ENCODE measurements at places on chromosomes 13 and 19. TPM values are rescaled to one million over a fixed set of nuclear protein-coding genes. Genes with fewer than 3 reads are reported as not detected.

GRCh38 chr13:93561576-93562225 lies 335.1 kb downstream of the GPC6 start:
- no peak for DNase-seq

GRCh38 chr19:55579766-55580621 lies 654 bp downstream of the ZNF579 start:
- no peak for DNase-seq

- no peak for DNase-seq
Observed at GRCh38 chr19:7618348-7618747, 11.0 kb downstream of the XAB2 start.

The NKPD1 gene
- 0.80 TPM for total RNA-seq

- no peak for DNase-seq
Observed at GRCh38 chr19:45889210-45889885, 3.4 kb upstream of the IRF2BP1 start.

DNA sequence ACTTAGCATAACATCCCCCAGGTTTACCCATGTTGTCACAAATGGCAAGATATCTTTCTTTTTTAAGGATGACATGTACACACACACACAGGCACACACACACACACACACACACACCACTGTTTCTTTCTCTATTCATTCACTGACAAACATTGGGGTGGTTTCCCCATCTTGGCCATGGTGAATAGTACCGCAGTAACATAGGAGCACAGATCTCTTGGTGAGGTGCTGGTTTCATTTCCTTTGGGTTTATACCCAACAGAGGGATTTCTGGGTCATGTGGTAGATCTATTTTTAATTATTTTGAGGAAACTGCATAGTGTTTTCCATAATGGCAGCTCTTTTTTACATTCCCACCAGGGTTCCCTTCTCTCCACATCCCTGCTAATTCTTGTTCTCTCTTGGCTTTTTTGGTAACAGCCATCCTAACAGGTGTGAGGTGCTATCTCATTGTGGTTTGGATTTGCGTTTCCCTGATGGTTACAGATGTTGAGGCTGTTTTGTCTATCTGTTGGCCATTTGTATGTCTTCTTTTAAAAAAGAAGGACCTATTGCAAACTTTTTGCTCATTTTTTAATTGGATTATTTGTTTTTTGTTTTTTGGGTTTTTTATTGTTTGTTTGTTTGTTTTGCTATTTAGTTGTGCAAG lies 251.7 kb upstream of the IRS2 start:
- DNase-seq = no peak

DNA sequence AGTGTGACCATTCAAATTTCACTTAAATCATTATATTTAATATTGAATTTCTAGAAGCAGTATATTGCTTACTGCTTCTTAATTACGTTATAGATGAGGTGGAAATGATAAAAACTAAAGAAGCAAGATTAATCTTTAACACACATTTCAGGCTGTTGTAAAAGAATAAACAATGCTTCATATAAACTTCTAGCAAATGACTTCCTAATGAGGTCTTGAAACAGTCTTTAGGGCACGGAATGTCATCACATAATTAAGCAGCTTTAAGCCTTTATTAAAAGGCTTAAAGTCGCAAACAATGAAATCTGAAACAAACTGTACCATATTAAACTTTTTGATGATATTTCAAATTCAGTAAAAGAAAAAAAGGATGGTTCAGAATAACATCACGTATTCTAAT lies 1.9 kb downstream of the SLITRK6 start:
- DNase-seq = no peak

- no peak for DNase-seq
Observed at GRCh38 chr19:8609279-8610040, 1.1 kb downstream of the ADAMTS10 start.

DNA sequence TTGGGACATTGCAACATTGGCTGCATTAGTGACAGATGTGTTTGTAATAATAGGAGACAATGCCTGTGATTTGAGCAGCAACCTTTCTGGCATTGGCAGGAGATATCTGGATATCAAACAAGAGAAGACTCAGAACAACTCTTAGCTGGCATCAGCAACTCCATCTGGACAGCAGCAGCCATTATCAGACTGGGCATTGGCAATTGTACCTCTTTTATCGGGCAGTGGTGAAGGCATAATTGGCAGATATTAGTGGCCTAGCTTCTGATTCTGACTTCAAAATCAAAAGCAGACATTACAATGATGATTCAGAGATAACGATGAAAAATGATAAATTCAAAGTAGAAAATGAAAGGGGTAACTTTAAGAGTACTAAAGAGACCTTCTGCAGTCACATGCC lies 1193.7 kb downstream of the EFNB2 start:
- no peak for DNase-seq

DNA sequence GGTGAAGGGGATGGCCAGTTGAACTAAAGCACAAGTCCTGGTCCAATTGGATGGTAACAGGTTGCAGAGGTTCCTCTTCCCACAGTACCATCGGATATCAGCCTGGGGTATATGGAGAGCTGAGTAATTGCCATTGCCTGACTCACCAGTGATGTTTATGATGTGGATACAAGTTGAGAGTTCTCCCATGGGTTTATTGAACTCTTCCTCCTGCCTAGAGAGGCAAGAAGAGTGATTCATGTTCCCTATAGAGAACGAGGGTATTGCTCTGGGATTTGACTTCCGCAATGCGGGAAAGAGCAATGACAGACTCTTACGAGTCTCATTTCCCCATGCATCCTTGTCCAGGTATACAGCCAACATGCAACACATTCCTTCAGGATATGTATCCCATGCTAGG lies 111.3 kb upstream of the PCDH9 start:
- no peak for DNase-seq

The PDE4A gene
- 2.5 TPM for total RNA-seq

GRCh38 chr19:41981724-41982123 lies 12.3 kb downstream of the ATP1A3 start:
- DNase-seq = no peak

GRCh38 chr13:34657716-34658115 lies 284.4 kb upstream of the NBEA start:
- DNase-seq = no peak

DNA sequence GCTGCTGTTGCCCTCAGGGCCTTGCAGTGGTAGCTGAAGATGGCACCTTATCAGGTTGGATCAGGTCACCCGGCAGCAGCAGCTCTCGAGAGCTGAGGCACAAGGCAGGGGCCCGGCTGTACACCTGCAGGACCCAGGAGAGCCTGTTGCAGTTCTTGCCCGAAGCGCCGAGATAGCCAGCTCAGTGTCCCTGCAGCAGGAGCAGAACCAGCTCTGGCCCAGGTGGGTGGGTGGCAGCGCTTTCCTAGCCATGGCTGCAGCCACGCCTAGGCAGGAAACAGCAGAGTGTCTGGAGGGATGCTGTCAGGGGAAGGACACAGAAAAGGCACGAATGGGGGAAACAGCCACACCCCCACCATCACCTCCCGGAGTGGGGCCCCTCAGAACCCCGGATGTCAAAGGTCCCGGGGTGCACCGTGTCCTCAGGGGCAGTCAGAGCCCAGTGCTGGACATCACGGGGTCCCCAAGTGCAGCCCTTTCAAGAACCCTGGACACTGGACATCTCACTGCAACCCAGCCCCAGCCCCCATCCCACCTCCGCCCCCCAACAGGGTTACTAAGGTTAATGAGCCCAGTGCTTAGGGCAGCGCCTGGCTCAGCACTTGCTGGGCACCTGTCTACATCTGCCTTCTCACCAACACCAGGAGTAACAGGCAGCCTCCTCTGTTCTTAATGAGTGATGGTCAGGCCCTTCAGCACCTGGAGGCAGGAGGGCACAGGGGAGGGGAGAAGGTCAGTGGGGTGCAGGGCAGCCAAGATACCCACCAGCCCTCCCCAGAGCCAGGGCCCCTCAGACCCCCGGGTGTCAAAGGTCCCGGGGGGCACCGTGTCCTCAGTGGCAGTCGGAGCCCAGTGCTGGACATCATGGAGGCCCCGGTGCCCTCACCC lies 8.7 kb downstream of the ACP4 start:
- DNase-seq = no peak

- DNase-seq = peak; percentile 78
Observed at GRCh38 chr19:44800461-44800860, 8.4 kb upstream of the BCAM start.

DNA sequence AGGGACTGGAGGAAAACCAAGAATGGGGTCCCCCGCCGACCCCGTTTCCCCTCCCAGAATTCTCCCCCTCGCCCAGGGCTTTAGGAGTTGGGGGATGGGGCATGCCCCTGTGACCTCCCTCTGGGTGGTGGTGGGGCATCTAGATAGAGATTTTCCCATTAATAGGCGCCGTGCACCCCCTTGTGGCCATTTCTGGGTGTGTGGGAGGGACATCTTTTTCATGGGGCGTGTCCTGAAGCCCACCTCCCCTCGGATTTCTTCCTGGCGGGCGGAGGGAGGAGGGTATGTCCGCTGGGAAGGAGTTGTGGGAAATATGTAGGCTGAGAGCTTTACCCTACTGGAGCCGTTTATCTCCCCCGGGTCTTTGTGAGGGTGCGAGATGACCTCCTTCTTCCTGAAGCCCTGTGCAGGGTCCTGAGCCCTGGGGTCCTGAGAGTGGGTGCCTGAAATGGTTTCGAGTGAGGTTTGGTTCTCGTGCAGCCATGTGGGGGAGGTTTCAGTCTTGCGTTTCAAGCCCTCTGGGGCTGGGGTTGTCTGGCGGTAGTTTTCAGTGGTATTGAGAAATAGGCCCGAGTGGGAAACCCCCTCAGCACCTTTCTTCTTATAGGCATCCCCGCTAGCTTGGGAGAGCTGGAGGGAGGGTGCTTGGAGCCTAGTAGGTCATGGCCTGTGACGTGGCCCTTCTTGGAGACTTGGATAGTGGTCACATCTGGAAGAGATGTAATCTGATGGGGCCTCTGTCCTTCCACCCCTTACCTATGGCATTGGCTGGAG lies 1.0 kb downstream of the PRMT1 start:
- DNase-seq = peak; percentile 76

The SIGLEC7 gene
- total RNA-seq = 0.25 TPM

GRCh38 chr19:35522745-35523327 lies 5.3 kb downstream of the SBSN start:
- DNase-seq = no peak

DNA sequence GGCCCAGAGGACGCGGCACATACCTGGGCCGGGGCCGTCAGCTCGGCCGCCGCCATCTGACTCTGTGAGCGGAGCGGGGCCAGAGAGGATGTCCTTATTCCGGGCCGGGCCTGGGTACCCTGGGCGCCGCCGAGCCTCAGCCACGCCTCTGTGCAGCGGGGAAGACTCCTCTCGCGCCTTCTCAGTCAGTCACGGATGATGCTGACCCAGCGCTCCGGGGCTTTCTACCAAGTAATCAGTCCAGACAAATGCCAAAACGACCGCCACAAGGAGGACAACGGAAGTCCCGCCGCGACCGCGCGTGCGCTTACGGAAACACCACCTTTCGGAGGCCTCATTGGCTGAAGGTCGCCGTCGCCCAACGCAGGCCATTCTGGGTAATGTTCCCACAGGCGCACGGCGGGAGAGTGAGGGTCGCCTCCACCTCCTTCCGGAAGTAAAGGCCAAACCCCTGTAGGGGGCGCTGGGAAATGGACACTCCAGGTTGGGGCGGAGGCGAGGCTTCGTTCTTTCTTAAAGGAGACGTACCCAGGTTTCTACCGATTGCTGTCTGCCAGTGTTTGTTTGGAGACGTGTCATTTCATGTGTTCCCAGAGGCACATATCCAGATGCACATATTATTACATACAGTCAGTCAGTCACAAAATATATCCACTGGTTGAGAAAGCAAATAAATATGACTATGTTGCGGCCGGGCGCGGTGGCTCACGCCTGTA lies at the start of gene ZNF256:
TSS of gene ZNF256 (minus strand) at position 288 of the 716 bp plus-strand sequence. CDS start at position 56, 232 bp downstream.
- peak; percentile 82 for DNase-seq

The CBY2 gene
- 0.61 TPM for total RNA-seq

Data from CD4-positive, alpha-beta memory T cell (primary cell).